Colonic mucosa (tissue), 4 donors: ENCODE measurements at places on chromosomes 5 and 9.

- no peaks in the 10 kb centered on the region for H3K27me3 ChIP-seq
- H3K4me3 ChIP-seq, result no peak overlapping the region
- no peaks in the 10 kb centered on the region for H3K36me3 ChIP-seq
Measured at GRCh38 chr5:119286511-119287488, 69.0 kb upstream of the TNFAIP8 start.

DNA sequence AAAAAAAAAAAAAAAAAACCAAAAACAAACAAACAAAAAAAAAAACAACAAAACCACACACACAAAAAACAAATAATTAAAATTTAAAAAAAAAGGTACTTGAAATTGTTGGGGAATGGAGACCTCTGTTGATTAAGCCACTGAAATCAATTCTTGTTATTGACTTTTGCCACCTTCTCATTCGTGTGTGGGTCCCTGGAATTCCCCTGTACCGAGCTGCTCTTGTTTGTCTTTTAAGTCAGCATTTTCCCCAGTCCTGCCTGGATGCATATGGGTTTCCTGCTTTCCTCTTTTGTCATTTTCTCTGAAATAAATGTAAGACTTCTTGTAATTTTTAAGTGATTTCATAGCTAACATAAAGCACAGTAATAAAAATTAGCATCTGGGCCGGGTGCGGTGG lies 45.5 kb downstream of the GPBP1 start:
- no peak overlapping the region for H3K4me3 ChIP-seq
- no peaks in the 10 kb centered on the region for H3K27me3 ChIP-seq
- H3K4me1 ChIP-seq, result no peaks in the 10 kb centered on the region

DNA sequence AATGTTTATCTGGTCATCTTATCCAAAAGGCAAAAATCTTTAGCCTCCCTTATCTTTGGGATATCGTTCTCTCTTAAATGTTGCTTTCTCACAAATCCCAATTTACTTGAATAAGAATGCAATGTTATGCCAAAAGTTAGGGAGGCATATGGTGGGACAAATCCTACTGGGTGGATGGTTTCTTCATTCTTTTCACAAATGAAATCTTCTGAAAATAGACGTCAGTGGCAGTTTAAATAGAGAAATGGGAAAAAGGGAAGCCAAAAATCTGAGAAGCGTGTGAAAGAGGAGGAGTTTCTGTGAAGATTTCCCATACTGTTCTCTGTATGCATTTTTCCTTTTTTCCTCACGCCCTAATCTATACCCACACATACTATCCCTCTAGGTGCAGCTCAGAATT lies 2.5 kb upstream of the PCDHAC1 start:
- DNase-seq, result no peak
- H3K4me3 ChIP-seq, result no peak overlapping the region
- no peaks in the 10 kb centered on the region for H3K27me3 ChIP-seq
- no peaks in the 10 kb centered on the region for H3K4me1 ChIP-seq
- H3K27ac ChIP-seq, result no peak overlapping the region

DNA sequence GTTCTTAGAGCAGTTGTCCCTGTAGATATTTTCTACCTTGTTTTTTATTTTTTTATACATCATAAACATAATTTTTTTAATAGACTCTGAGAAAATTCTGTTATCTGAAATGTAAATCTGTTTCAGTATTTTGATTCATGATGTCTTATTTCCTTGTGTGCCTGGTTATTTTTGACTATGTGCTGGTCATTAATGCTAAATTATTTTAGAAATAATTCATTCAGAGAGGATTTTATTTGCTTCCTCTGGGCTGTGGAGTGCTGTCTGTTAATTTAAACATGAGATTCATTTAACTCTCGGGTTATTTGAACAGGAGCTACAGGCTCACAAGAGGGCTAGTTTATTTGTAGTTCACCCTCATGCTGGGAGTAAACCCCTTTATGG lies 124.3 kb upstream of the PITX1 start:
- no peak overlapping the region for H3K27ac ChIP-seq
- no peaks in the 10 kb centered on the region for H3K4me1 ChIP-seq
- H3K27me3 ChIP-seq, result no peaks in the 10 kb centered on the region
- DNase-seq, result no peak
- no peaks in the 10 kb centered on the region for H3K36me3 ChIP-seq

- H3K27ac ChIP-seq, result no peak overlapping the region
- peaks cover 6% of the 10 kb centered on the region for H3K4me1 ChIP-seq
- no peaks in the 10 kb centered on the region for H3K27me3 ChIP-seq
- no peak for DNase-seq
- no peaks in the 10 kb centered on the region for H3K36me3 ChIP-seq
Measured at GRCh38 chr9:91415290-91415689, 8.3 kb downstream of the NFIL3 start.

DNA sequence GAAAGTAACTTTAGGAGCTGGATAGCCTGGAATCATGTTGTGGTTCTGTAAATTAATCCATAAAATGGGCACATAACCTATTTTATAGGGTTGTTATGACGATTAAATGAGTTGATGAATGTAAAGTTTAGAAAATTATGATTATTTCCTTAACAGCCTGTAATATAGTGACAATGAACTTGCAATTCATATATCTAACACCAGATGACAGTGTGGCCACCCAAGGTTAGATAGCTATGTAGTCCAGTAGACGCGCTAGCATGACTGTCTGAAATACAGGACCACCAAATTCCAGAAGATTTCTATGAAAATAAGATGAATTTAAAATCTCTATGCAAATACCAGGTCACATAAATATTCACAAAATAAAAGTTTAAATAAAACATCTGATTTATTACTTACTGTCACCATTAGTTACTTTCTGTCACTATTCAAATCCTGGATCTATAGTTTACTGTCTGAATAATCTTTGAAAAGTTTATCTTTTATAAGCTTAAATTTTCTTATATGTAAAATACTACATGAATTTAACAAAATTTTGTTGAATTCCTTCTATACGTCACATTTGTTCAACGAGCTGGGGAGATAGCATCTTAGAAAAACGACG lies 26.1 kb upstream of the MACIR start:
- H3K36me3 ChIP-seq, result no peaks in the 10 kb centered on the region
- H3K4me1 ChIP-seq, result no peaks in the 10 kb centered on the region
- no peaks in the 10 kb centered on the region for H3K27me3 ChIP-seq
- H3K27ac ChIP-seq, result no peak overlapping the region
- H3K4me3 ChIP-seq, result no peak overlapping the region

DNA sequence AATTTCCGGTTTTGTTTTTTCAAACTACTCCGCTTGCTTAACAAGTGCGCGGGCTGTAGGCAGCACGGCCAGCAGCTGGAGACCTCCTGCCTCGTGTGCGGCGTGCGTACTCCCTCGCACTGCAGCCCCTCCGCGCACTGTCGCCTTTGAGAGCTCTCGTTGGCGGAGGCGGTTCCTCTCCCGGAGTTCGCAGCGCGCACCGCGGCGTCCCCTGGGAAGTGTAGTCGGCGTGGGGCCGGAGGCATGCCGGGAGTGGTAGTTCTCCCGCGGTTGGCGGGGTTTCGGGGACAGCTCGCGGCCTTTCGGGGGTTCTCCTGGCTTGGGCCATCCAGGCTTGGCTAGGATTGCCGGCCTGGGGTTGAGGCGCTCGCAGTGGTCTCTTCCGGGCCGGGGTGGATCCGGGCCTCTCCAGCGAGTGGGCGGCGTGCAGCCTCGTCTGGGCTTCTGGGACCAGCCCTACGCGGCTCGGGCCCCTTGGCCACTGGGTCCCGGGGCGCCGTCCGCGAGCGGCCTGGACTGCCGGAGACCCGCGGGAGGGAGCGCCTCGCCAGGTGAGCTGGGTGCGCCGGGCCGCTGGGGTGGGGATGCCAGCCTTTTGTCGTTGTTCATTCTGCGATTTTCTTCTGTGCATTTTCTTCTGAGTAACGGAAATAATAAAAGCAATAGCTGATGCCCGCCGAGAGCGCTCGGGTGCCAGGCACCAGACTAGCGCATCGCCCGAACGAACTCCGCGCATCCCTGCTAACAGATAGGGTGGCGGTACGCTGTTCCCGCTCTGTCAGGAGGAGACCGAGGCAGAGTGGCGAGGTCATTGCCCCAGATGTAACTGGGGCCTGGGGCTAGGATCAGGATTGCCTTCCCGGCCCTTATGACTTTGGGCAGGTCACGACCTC lies at the start of gene ZNF354C:
Gene ZNF354C, plus strand, starts transcription at position 258 of the 893 bp plus-strand sequence. CDS start 1,696 bp downstream, outside the sequence.
- no peaks in the 10 kb centered on the region for H3K27me3 ChIP-seq
- peak within 1 kb of the TSS; percentile 67 for H3K4me3 ChIP-seq
- H3K4me1 ChIP-seq, result no peaks in the 10 kb centered on the region
- H3K27ac ChIP-seq, result peak within 1 kb of the TSS; percentile 7

DNA sequence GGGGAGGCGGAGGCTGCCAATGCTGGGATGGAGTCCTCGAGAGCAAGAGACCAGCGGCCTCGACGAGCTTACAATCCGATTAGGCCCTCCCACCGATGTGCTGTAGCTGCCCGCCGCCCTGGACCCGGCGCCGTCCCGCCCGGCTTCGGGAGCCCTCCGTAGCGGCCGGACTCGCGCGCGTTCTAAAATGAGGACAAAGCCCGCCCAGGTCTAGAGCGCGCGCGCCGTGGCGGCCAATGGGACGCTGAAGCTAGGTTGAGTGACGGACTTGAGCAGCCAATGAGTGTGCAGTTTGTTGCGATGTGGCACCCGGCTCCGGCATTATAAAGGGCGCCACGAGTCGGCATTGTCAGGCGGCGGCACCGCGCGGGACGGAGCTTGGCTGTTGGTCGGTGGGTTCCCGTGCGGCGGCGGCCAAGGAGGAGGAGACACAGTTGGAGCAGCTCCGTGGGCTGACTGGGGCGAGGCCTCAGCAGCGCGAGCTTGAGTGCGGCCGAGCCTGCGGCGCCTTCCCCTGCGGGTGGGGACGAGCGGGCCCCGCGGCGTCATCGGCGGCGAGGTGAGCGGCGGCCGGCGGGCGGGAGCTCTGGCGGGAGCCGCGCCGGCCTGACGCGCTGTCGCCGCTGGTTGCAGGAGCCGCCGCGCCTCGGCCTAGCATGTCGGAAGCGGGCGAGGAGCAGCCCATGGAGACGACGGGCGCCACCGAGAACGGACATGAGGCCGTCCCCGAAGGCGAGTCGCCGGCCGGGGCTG lies at the start of gene HNRNPAB:
Gene HNRNPAB, plus strand, starts transcription at position 352 of the 753 bp plus-strand sequence. Its CDS starts 305 bp downstream, at position 657.
- no peaks in the 10 kb centered on the region for H3K36me3 ChIP-seq
- DNase-seq, result peak; percentile 96
- peak within 1 kb of the TSS; percentile 95 for H3K27ac ChIP-seq
- H3K4me3 ChIP-seq, result peak within 1 kb of the TSS; percentile 90

DNA sequence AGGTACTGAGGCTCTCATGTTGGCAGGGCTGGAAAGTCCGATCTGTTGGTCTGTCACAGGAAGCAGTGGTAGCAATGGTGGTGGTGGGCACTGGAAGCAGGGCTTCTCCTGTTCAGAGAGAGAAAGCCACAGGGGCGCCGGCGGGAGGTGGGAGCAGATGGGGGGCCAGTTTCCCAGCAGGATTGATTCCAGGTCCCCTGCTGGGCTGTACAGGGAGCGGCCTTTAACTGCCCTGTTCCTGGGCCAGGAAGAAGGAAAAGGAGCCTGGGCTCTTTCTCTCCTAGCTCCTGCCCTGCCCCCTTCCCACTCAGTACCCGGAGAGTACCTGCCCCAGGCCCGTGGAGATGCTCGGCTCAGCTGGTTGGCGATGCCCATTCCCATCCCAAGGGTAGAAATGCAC lies 2.6 kb upstream of the DAB2IP start:
- no peaks in the 10 kb centered on the region for H3K27me3 ChIP-seq
- H3K4me1 ChIP-seq, result peaks cover 11% of the 10 kb centered on the region
- H3K27ac ChIP-seq, result no peak overlapping the region
- peak; percentile 56 for DNase-seq
